H4 (cell line): ENCODE measurements at places on chromosomes 12 and 14. TPM values are rescaled to one million over a fixed set of nuclear protein-coding genes. Genes with fewer than 3 reads are reported as not detected.

Gene RNASE3
- not detected in 2 replicates for total RNA-seq

- DNase-seq: no peak
Measured at GRCh38 chr12:106197906-106198623, 49.8 kb downstream of the CKAP4 start.

DNA sequence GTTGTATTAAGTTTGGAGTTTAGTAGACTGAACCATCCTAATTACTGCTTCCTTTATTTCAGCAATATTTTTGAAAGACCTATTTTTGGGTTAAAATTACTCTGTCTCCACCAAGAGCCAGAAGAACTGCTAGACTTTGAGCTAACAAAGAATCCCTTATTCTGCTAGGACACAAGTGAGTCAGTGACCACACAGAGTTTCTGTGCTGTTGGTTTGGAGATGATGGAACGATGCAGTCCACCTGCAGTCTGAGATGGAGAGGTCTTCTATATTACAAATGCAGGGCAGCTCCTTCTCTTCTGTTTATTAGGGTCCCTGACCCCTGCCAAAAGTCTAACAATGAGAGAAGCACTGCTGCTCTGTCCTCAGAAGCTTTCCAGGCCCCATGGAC is 6.7 kb upstream of the STXBP6 start:
- no peak for DNase-seq

DNA sequence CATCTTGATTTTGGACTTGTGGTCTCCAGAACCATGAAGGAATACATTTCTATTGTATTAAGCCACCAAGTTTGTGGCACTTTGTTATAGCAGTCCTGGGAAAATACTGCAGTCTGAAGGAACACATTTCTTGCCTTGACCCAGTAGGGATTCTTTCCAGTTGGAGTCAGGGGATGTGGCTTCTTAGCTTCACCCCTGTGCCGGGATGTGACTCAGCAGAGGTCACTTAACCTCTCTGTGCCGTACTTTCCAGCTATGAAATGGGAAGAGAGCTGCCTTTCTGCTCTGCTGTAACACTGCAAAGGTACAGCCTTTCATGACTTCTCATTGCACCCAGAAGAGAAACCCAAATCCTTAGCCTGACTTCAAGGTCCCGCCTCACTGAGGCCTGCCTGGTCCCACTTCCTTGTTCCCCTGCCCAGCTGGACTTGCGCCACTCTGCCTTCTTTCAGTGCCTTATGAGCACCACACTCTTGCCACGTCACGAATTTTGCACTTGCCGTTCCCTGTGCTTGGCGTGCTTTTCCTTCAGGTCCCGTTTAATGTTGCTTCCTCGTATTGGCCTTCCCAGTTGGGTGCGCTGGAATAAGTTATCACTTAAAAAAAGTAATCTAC is 24.2 kb downstream of the CHST11 start:
- no peak for DNase-seq

DNA sequence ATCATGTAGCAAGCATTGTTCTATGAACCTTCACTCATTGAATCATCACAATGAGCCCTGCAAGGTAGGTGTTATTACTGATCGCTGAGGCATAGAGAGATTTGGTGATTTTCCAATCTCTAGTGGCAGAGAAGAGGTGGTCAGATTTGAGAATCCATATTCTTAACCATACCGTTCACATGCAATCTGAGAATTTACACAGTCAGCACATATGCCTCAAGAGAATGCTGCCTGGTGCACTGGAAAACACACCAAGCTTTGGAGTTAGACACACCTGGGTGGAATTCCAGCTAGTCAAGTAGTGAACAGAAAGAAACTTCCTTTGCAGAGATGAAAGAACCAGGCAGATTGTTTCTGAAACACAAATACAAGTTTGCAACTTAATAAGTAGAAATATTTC is 94.1 kb downstream of the LGR5 start:
- no peak for DNase-seq
